ENCODE measurements at places on chromosomes 13 and 19.

DNA sequence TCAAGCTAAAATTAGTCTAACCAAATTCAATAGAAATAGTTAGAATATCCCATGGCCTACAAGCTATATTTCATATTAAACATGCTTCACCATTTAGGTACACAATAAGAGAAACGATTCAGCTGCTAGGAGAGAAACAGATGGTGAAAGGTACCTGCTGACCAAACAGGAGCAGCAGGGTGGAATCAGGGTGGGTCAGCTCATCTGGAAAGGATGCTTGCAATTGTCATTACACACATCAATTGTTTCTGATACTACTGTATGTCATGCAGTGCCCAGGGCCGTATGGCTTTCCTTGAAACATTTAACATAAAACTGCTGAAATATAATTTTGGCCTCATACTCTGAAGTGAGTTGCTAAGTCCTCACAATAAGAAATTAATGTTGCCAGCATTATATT, 776.0 kb downstream of the DACH1 start:
- DNase-seq: no peak

- DNase-seq: no peak
These were observed 26.7 kb upstream of the RNASEH2B start for GRCh38 chr13:50882816-50883435.

- no peak for DNase-seq
These were observed 31.2 kb downstream of the MPHOSPH8 start for GRCh38 chr13:19664481-19665230.

GRCh38 chr13:108760541-108760940, 131.1 kb downstream of the MYO16 start:
- DNase-seq: no peak

GRCh38 chr13:31225998-31226675, 26.4 kb downstream of the B3GLCT start:
- DNase-seq: no peak

DNA sequence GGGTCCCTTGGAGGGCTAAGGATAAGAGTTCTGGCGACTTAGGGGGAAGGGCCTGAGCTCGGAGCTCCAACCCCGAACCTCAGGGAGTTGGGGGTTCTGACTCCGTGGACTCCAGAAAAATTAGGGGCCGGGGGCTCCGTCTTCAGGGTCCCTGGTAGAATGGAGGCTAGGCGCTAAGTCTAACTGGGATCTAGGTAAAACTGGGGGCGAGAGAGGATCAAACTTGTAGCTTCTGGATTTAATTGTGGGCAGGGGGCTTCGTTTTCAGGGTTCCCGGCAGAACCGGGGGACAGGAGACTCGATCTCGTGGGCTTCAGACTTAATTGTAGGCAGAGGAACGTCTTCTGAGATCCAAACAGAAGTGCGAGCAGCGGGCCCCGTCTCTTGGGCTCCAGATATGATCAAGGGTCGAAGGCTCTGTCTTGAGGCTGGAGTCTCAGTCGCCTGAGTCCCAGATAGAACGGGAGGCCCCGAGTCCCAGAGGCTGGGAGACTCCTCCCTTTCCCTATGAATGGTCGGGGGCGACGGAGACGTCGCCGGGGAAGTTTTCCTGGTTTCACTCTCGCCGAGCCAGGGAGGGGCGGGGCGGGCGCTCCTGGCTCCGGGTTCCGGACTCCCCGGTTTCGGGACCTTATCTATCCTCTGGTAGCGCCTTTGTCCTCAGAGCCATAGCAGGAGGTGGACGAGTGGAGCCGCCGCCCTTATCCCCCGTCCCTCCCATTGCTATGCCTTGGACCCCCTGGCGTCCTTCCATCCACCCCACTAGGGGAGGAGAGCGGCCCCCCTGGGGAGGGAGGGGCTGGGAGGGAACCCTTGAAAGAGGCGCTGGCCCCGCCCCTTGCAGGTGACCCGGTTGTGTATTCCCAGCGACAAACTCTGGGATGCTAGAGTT, 1.3 kb downstream of the NECTIN2 start:
- peak; percentile 16 for DNase-seq

GRCh38 chr13:44347301-44347700, 26.3 kb upstream of the SERP2 start:
- DNase-seq: no peak

GRCh38 chr13:48201044-48201443, 32.0 kb upstream of the ITM2B start:
- no peak for DNase-seq

- DNase-seq: no peak
These were observed 121.9 kb upstream of the GJB6 start for GRCh38 chr13:20353973-20354372.
